ENCODE measurements at places on chromosomes 7 and 10.

- DNase-seq: no peak
These were observed 42.5 kb downstream of the AVL9 start for GRCh38 chr7:32537760-32538159.

DNA sequence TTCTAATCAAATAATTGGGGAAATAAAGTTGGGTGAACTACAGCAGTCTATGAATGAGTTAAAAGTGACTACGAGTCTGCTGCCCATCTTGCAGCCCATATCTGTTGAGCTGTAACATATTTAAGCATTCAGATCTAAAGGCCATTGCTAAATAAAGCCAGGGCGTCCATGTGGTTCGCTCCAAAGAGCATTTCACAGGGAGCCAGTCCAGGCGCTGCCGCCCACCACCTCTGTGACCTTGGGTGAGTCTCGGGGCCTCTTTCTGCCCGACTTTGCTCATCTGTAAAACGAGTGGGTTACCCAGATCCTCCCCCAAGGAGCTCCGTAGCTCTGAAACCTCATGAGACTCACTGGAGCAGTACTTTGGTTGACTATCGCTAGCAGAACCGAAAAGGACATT lies 223.1 kb downstream of the CUX1 start:
- DNase-seq: no peak

- DNase-seq: no peak
These were observed 16.0 kb downstream of the PALD1 start for GRCh38 chr10:70494536-70494935.

DNA sequence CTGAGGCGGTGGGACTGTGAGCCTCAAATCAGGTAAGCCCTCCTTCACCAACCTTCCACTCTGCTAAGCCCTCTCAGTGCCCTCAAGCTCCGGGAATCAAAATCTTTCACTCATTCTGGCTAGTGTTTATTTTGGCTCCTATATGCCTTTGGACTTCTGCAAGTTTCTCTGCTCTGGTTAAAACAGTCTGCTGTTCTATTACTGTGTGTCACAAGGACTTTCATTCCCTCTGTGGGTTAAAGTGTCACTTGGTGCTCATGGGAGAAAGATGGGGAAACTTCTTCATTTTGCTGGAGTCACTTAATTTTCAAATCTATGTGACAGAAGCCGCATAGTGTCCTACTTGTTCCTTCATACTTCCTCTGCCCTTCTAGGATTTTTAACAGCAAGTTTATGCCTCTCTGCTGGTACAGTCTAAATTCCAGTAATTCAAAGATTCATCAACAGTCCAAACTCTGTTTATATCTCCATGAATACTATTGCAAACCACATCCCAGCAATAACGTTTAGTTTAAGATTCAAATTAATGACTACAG lies 61.3 kb downstream of the CD36 start:
- DNase-seq: peak; percentile 51

GRCh38 chr7:94425546-94425945 lies 30.9 kb downstream of the COL1A2 start:
- DNase-seq: no peak

- DNase-seq: no peak
These were observed 77.6 kb downstream of the DENND2A start for GRCh38 chr7:140562926-140563481.

GRCh38 chr7:137642472-137642871 lies 204.3 kb downstream of the DGKI start:
- peak; percentile 71 for DNase-seq

GRCh38 chr7:90595801-90596670 lies at the start of gene CDK14:
TSS of gene CDK14 (plus strand) at chr7:90596321. CDS start at chr7:90596628, 307 bp downstream.
- peak; percentile 75 for DNase-seq

- DNase-seq: peak; percentile 12
These were observed 120.1 kb downstream of the PTPN20 start for GRCh38 chr10:47031211-47031900.

DNA sequence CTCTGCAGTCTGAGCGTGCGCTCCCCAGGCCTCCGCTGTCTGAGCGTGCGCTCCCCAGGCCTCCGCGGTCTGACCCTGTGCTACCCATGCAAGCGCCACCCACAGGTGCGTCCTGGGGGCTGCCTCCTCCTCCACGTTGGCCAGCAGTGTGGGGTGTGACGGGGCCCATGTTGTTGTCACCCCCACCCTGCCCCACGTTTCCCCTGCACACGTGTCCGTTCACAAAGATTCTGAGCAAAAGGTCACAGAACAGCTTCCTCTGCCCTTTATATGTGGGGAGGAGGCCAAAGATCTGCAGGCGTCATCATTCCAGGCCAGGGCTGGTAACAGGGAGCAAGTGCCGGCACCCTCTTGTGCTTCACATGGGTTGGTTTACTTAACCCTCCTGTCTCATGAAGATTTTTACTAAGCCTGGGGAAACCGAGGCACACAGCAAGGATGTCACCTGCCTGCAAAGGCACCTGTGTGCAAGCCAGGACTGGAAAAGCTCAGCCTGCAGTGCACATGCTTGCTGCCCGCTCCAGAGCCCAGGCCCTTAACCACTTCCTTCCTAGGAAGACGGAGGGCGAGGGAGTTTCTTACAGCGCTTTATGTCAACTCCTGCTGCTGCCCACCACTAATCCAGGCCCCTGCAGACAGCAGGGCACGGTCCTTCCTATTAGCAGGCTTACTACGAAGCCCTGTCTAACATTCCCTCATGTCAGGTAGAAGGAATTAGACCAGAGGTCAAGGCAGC lies 4.8 kb downstream of the GPR146 start:
- DNase-seq: no peak

DNA sequence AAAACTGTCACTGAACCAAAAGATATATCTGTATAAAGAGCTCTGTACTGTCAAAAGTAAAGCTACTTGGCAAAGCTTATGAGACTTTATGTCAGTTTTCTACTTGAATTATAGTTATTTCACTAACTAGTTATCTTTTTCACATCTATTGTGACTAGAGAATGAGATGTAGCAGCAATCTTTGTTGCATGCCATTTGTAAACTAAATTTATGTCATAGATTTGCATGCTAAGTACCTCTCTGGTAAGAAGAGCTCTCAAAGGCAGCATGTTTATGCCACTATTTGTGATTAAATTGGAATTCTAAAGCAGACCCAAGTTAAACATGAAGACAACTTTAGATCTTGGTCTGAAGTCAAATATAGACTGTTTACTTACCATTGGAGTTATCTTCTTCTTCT lies 300.6 kb downstream of the CNTNAP2 start:
- no peak for DNase-seq

DNA sequence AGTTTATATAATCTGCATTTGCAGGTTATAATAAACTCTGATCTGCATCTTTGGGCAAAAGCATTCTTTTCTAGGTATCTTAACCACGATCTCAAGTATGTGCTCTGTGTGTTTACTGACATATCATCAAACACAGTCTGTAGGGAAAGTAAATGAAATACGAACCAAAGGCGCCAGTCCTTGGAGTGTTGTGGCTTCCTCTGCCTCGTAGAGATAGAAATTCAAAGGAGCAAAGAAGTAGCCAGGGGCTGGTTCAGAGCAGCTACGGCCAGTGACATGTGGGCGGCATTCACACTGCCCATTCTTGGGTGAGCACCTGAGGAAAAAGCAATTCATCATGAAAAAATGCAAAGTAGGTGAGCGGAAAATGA lies 38.7 kb downstream of the LAMB4 start:
- DNase-seq: no peak

DNA sequence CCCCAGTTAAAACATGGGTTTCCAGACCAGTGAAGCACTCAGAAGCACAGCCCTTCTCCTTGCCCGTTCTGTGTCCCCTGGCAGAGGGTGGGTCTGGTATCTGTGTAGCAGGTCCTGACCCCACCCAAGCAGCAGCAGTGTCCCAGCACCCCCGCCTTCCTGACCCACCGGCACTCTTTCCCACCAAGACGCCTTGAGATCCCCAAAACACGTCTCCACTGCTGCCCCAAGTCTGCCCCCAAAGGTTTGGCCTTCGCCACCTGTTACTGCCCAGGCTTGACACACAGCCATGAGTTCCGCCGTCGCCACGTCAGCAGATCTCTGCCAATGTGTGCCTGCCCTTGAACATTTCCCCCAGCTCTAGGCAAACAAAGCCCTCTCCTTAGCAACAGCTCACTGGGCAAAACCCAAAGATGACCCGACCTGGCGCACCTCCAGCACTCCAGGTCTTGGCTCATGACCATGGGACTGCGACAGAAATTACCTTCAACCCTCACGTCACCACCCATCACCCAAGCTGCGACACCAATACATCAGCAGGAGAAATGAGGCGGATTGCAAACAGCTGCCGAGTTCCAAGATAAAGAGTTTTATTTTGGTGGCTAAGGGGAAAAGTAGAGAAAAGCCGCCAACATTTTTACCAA lies 75.6 kb downstream of the CTBP2 start:
- DNase-seq: peak; percentile 75

DNA sequence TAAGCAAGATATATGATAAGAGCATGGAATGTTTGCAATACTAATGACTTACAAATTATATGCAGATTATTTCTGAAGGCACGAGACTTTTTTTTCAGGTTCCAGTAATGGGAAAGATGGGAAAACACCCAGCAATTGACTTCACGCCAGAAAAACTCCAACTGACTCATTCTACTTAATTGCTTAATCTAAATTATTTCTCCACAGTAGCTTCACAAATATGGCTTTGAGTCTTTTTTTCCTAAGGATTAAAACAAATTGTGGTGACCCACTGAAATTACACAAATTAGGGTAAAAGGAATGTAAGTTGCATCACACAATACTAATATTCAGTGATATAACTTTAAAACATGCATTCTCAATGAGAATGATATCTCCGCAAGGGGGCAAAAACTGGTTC lies 138.7 kb downstream of the GNAI1 start:
- peak; percentile 88 for DNase-seq

- DNase-seq: no peak
These were observed 12.7 kb upstream of the CACUL1 start for GRCh38 chr10:118767297-118768040.

- no peak for DNase-seq
These were observed 436.2 kb upstream of the GALNT17 start for GRCh38 chr7:70695795-70696083.

- DNase-seq: no peak
These were observed 38.0 kb upstream of the PIP4K2A start for GRCh38 chr10:22752272-22752889.

DNA sequence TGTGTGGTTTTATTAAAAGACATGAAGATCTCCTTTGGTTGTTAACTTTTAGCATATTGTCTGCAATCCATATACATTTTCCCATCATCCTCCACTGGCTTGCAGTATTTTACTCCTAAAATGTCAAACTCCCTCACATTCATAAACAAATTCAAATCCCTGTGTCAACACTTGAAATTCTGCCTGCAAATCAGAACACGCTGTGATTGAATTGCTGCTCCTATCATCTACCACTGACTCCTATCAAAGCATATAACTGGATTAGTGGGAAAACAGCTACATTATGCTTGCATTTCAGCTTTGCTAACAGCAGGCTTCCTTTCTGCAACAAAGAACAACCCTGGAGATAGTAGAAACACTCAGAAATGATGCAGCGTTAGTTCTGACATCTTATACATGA lies 281.8 kb upstream of the HGF start:
- no peak for DNase-seq

DNA sequence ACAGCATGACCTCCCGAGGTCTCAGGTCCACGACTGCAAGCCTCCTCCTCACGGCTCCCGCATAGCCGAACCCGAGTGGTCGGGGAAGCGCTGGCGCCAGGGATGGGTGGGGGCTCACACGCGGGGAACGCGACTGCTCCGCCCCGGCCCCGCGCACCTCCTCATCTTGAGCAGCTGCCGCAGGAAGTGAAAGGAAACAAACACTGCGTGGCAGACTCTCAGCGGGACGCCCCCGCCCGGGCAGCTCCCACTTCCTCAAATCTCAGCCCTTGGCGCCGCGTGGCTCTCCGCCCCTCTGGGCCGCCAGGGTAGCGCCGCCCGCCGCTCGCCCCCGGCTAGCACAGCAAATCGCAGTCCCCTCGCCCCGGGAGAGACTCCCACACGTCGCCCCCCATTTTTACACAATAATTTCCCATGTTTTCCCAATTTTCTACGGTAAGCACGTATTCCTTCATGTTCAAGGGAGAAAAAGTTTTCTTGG lies at the start of gene TMEM243:
TSS of gene TMEM243 (minus strand) at position 188 of the 481 bp plus-strand sequence. CDS start 229 bp downstream, outside the sequence.
- DNase-seq: peak; percentile 56

GRCh38 chr10:87640043-87640442 lies 19.6 kb upstream of the PAPSS2 start:
- no peak for DNase-seq

DNA sequence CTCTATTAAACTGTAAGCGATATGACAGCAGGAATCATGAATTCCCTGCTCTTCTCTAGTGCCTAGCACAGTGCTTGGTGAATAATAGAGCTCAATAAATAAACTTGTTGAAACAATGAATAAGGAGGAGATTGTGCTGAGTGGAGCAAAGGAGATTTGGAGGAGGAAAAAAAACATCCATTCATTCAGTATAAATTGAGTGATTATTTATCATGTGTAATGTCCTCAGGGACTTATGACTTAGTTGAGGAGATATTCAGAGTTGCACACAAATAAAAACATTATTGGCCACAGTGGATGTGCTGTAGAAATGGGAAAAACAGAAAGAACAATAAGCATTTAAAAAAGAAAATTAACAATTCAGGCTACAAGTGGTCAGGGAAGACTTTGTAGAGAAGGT lies 125.7 kb downstream of the FOXP2 start:
- no peak for DNase-seq

GRCh38 chr10:129660569-129660968 lies 193.5 kb downstream of the MGMT start:
- DNase-seq: no peak

- no peak for DNase-seq
These were observed 8.3 kb downstream of the TMEM273 start for GRCh38 chr10:49179699-49180443.

GRCh38 chr7:120981888-120982615 lies 6.5 kb upstream of the CPED1 start:
- peak; percentile 46 for DNase-seq

DNA sequence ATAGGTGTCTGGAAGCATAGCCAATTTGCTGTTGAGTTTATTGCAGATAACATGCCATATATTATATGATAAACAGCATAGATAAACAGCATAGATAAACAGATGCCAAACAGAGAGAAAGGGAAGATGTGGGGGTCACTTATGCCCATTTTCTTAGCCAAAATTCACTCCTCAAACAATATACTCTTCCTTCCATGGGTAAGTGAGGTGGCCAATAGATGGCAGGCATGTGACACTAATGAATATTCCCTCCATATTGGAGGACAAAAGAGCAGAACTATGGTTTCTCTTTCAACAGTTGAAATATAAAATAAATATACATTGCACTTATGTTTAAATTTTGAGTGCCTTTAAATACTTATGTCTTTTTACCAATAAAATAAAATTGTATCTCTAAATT lies 1212.8 kb downstream of the REEP3 start:
- peak; percentile 61 for DNase-seq

GRCh38 chr7:80934321-80934720 lies 15.5 kb upstream of the SEMA3C start:
- peak; percentile 11 for DNase-seq
